ENCODE measurements at places on chromosomes 4 and X. TPM values are rescaled to one million over a fixed set of nuclear protein-coding genes. Genes with fewer than 3 reads are reported as not detected.

- no peak for DNase-seq
These were observed 1685.9 kb upstream of the TENM3 start for GRCh38 chr4:180557348-180557747.

SMARCAD1 gene
- 91.5 TPM for total RNA-seq

DNA sequence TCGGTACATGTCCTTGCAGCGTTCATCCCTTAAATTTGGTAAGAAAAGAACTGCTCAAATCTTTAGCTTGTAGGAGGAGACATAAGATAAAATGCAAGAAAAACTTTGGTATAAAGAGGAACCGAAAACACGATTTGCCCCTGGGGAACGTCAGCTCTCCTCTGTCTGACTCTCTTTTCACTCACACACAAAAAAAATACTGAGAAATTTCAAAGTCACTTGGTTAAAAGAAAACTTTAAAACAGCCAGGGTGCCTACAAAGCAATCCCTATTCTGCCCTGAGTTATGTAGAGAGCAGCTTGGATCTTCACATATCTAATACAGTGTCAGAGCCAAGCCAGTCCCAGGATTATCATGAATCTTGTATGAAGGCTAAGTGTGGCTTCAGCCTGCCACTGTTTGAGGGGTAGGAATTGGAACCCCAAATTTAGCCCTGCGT lies 248.5 kb upstream of the CXXC4 start:
- no peak for DNase-seq

GRCh38 chr4:4693258-4693657 lies 151.4 kb upstream of the STX18 start:
- no peak for DNase-seq

- no peak for DNase-seq
These were observed 574 bp upstream of the CFAP97 start for GRCh38 chr4:185204238-185204910.

HELQ gene
- 11.3 TPM for total RNA-seq

DNA sequence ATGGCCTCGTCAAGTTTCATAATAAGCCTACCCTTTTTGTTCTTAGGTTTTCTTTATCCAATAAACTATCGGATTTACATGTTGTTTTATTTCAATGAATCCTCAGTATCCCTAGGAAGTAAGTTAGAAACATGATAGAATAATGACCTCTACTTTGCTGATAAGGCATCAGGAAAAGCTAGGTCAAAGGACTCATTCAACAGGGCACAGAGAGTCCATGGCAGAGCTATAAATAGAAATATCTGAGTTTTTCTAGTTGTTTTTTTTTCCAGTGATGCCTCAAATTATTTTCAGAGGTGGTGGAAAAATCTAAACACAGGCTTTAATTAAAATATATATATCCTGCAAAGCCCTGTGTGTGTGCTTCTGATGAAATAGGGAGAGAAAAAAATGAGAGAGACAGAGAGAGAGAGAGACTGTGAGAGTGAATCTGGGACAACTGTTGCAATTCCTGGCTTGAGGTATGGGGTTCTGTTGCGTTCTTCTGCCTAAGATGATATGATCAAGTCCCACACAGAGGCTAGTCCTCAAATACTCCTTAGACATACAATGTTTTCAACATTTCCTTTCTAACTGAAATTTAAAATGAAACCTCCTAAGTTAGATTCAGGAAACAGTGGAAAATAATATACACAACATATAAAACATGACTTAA lies 139.9 kb downstream of the HDX start:
- DNase-seq = no peak

- DNase-seq = no peak
These were observed 7.7 kb downstream of the OCIAD2 start for GRCh38 chr4:48898733-48899431.

MAP7D2 gene
- total RNA-seq = 9.9 TPM

SYN1 gene
- total RNA-seq = 9.8 TPM

DNA sequence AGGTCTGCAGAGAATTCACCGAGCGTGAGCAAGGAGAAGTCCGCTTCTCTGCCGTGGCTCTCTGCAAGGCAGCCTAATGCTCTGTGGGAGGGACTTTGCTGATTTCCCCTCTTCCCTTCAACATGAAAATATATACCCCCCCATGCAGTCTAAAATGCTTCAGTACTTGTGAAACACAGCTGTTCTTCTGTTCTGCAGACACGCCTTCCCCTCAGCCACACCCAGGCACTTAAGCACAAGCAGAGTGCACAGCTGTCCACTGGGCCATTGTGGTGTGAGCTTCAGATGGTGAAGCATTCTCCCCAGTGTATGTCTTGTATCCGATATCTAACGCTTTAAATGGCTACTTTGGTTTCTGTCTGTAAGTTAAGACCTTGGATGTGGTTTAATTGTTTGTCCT lies 11.3 kb downstream of the UCHL1 start:
- DNase-seq = no peak

GRCh38 chr4:98110929-98111328 lies 32.3 kb downstream of the STPG2 start:
- no peak for DNase-seq

DNA sequence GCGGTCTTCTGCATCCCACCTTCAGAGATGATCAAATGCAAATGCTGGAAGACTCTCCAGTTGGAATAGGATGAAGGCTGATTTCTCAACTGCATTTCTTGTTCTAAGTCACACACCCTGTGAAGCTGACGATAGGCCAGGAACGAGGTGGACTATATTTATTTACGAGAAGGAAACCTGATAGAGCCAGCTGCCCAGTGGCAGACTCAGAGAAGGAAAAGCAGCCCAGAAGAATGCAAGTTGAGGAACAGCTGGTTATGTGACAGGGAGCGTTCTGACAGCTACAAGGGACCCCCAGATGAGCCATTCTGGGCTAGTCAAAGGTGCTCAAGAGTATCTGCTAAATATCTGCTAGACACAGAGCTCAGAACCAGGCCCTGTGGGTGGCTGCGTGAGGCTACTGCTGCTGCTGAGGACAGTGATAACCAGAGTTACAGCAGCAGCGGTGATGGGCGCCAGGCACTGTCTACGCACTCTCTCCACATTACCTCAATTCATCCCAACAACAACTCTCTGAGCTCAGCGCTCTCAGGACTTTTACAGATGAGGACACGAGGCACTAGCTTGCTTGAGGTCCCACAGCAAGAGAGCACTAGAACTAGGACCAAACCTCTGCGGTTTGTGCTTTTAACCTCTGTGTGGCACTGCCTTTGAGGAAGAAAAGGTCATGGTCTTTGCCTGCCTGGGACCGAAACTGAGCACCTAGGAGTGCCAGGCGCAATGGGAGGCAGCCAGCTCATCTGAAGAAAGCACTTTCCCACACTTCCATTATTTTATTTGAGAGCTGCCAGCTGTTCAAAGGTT lies 69.0 kb downstream of the GATB start:
- DNase-seq = no peak

STOX2 gene
- 44.2 TPM for total RNA-seq

DNA sequence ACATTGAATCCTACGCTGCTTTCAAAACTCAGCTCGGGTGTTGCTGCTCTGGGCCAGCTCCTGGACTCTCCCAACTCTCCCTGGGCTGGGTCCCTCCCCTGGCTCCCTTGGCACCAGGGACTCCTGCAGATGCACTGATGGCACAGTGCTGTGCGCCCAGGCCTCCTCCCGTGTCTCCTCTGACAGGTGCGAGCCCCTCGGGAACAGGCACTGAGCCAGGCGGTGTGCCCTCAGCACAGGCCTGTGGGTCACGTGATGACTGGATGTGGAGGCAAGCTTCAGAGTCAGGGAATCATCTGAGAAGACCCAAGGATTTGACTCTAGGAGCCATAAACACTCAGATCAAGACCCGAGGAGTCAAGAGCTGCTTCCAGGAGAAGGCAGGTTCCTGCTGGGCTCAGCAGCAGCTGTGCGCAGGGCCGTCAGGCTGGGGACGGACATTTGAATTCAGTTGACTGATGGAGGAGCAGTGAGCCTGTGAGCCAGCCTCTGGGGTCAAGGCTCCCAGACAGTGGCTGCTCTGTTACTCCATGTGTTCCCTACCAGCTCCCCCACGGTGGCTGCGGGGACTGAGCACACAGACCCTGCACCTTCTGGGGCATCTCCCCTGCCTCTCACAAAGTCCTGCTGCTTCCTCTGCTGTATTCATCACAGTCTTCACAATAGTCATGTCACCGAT lies 33.0 kb downstream of the NAT8L start:
- no peak for DNase-seq

DNA sequence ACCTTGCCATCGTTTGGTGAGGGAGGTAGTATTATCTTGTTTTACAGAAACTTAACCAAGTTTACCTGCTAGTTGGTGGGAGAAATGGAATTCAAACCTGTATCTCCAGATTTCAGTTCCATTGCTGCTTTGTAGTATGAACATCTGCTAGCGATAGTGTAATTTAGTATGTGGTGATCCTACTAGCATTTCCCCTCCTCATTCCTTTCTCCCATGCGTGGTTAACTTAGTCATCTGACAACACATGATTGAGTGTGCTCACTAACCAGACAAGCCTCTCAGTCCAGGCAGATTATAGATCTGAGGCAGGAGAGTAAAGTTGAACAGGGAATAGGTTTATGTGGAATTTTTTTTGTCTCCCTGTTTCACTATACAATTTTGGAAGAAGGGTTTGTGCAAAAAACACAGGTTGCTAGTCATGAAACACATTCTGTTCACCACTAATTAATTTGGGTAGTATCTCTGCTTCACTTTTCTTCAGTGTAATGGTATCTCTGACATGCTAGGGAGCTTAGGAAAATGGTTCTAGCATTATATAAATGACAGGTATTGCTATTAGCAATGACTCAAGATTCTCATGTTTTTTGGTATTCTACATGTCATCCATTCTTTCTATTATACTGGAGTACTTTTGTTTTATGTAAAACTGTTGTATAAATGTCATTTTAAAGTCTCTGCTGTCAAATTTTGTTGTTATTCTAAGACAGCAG lies 21.7 kb downstream of the RBPJ start:
- DNase-seq = no peak

UNC5C gene
- 114 TPM for total RNA-seq

ARSD gene
- 22.0 TPM for total RNA-seq

DNA sequence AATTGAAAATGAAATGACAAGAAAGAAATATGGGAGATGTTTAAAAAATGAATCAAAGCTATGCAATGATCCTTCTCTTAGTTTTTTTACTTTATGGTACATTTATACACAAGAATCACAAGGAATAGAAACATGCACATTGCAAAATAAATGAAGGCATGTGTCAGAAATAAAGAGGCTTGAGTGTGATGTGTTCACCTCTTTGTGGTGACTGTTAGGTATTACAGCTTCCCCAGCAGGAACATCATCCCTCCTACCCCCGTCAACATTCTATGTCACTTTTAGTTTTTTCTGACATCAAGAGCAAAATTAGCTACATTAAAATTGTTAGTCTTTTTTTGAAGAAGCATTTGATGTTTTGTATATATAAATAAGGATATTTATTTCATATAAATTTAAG lies 214.8 kb downstream of the SLC4A4 start:
- peak; percentile 44 for DNase-seq

FLNA gene
- total RNA-seq = 131 TPM

- no peak for DNase-seq
These were observed 122.7 kb upstream of the PSAPL1 start for GRCh38 chr4:7557456-7557855.

GRCh38 chr4:157291071-157291470 lies 70.5 kb downstream of the GRIA2 start:
- peak; percentile 12 for DNase-seq

PAGE1 gene
- not detected for total RNA-seq

DNA sequence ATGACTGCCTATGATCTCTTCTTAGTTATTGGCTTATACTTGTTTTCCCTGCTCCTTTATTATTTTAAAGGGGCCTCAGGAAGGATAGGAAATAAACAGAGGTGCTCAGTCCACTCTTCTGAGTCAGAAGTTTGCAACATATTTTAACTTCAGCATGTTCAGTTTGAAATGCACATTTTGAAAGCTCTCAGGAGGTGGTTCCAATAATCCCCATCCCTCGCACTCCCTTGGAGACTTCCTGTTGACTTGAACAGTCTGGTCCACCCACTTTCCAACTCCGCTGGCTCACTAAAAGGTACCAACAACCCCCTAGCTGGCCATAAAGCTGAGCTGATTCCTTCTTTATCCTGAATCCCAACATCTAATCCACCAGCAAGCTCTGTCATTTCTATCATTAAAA lies 78.3 kb upstream of the DUSP21 start:
- no peak for DNase-seq

TMEM144 gene
- 4.0 TPM for total RNA-seq

- no peak for DNase-seq
These were observed 345.9 kb upstream of the NOCT start for GRCh38 chr4:138669479-138670315.

All from cerebellum (tissue), 4 donors.